NCI-H1930 (cell line): ENCODE measurements at places on chromosomes 2 and 18.

DNA sequence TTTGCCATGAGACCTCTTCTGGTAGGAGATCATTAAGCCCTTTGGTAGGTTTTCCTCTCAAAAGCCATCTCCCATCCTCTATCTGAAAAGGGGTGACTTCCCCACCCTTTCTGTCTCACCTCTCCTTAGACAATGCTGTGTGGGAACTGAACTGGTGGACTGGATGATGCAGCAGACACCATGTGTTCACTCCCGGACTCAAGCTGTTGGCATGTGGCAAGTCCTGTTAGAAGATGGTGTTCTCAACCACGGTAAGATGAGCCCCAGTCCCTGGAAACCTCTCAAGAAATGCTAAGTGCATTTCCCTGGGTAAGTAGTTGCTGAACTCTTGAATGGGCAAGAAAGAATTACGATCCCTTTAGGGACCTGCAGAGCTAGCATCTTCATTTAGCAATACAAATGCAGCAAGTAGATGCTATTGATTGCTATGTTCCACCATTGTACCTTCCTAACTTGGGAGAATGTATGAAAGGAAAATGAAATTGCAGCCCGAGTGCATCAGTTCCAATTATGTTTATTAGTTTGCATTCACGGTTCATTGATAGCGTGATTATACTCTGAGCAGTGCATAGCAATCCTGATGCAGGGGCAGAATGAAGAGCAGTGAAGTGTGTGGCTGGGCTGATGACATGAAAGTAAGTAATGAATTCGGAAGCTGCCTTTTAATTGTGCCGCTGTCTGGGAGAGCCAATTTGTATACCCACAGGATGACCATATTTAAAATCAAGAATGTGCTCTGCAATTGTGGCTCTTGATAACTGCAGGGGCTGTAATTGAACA lies 110.0 kb upstream of the MAP3K20 start:
- no peak for DNase-seq

- no peak for DNase-seq
Observed at GRCh38 chr2:71784734-71785511, 331.6 kb downstream of the DYSF start.

DNA sequence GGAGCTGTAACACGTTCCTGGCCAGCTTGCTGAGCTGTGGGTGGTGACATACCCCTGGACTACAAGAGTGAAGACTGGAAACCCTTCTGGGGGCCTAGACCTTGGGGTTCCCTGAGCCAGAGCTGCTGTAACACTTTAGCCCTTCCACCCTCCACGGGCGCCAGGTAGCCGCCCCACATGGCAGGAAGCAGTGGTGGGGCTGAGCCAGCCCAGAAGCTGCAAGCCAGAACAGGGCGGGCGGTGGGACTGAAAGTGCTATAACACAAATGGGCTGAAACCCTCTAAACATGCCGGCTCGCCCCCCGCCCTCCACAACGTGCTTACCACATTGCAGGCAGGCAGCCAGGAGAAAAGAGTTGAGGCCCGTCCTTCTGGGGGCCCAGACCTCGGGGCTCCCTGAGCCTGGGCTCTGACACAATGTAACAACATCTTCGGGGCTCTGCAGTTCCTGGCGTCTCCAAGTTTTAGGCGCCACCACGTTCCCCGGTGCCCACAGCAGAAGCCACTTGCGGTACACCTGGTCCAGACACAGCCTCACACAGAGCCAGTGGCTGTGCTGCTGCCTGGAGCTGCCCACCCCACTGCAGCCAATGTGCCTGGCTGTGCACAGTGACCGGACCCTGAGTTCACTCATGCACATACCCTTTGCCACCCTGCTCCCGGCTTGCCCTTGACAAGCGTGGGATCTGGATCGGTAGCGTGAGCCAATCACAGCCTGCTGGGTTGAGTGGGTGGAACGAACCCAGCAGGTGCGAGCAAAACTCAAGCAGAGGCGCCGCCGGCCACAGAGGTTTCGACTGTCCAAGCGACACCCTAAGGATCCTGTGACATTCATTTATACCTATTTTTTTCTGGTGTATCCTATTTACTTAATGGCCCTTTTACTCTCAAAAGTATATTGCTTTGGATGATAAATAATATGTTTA lies 127.4 kb upstream of the FHL2 start:
- no peak for DNase-seq

DNA sequence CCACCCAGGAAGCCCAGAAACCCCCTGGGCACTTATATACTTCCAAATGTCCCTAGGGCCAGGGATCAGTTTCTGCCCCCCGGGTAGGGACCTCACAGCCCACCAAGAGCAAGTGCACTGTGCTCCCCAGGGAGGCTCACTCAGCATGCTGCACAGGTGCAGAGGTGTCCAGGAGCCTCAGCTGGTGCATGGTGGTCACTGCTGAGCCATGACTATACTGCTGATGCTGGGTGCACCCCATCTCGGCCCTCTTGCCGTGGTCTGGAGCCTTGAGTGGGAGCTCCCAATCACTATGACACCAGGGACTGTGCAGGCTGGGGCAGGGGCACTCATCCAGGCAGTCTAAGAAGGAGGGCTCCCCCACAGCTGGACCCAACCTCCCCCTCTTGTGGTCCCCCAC lies 617.8 kb upstream of the RAB6C start:
- no peak for DNase-seq

- DNase-seq, result no peak
Observed at GRCh38 chr2:127681288-127681804, 6.0 kb upstream of the LIMS2 start.

DNA sequence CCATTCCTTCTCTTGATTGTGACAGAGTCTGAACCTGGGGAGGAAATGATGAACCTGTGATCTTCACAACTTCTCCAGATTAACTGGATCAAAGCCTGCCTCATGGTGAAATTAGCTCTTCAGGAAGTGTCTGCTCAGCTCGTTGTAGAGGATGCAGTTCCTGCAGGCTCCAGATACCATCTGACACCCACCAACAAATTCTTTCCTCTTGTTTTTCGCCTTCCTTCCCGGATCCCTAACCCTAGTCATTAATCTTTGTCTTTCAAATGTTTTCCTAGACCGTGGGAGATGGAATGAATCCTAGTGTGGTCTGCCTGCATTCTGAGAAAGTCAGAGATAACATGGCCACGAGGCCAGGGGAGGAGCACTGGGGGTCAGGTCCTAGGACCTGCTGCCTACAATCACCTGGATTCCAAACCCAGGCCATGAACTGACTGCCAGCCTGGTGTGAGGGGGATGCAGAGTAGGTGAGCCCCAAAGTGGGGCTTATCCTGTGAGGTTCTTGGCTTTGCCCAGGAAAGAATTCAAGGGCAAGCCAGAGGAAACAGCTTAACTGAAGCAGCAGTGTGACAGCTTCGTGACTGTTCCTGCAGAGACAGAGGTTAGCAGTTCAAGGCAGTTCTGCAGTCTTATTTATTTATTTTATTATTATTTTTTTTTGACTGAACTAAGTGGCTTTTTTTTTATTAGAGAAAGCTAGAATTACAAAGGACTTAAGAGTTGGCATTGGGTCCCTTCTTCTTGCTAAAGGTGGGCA lies 67.8 kb downstream of the DIPK1C start:
- no peak for DNase-seq

DNA sequence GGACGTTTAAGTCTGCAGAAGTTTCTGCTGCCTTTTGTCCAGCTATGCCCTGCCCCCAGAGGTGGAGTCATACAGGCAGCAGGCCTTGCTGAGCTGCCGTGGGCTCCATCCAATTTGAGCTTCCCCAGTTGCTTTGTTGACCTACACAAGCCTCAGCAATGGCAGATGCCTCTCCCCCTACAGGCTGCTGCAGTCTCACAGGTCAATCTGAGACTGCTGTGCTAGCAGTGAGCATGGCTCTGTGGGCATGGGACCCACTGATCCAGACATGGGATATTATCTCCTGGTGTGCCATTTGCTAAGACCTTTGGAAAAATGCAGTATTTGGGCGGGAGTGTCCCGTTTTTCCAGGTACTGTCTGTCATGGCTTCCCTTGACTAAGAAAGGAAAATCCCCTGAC lies 726.0 kb downstream of the ERBB4 start:
- no peak for DNase-seq

DNA sequence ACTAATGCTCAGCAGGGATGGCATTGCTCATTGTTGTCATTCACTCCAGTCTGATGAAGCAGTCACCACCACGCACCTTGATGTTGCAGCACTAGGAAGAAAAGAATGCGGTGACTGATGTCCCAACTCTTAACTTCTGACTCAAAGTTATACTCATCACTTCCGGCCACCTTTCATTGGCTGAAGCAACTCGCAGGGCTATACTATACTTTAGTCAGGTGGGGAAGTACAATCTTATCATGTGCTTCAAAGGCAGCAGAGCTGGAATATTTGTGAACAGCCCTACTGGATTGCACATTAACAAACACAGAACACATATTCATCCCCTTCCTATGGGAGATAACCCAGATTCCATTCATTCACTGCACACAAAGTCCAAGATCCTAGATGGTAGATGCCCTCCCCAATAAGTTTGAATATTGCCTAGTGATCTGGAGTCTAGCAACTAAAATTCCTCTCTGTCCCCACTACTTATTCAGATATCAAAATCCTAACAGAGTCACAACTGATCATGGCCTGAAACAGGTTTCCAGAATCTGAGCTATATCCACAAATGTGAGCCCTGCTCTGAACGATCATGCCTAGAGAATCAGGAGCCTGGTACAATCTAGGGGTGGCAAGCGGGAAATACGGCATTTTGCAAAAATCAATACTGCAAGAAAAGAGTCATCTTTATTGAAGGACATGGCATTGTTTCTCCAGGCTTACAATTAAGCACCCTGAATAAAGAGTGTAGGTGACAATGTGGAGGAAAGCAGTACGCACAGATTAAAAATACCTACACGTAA lies 3.4 kb upstream of the SPATS2L start:
- no peak for DNase-seq

DNA sequence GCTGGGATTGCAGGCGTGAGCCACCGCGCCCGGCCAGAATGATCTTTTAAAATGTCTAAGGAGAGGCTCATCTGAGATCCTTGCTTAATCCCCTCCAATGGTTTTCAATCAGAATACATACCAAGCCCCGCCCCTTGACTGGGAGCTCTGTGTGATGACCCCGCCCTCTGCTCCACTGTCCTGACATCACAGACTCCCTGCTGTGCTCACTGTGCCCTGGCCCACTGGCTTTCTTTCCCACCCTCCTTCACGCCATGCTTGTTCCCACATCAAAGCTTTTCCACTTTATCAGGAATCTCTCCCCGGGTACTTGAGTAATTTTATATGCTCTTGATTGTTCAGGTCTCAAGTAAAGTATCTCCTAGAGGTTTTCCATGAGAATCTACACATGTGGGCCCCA lies 762.3 kb upstream of the ID2 start:
- DNase-seq, result no peak

GRCh38 chr2:133456156-133456555 lies 112.1 kb downstream of the NCKAP5 start:
- no peak for DNase-seq

- no peak for DNase-seq
Observed at GRCh38 chr2:198283146-198283545, 478.8 kb downstream of the PLCL1 start.

GRCh38 chr2:157748371-157749142 lies 119.9 kb upstream of the ACVR1C start:
- no peak for DNase-seq

- no peak for DNase-seq
Observed at GRCh38 chr2:30139131-30139870, 7.5 kb upstream of the YPEL5 start.

DNA sequence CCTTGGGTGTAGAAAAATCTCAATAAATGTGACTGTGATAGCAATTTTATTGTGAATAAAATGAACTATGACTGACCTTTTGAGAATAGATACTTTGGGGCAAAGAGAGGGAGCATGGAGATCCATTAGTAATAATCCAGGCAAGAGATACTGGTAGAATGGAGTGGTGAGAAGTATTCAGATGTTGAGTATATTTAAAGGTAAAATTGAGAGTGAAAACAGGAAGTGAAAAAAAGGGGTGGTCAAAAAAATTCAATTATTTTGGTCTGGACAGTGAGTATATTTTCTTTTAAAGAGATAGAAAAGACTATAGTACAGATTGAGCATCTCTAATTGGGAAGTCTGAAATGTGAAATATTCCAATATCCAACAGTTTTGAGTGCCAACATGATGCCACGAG lies 1515.6 kb upstream of the NXPH2 start:
- no peak for DNase-seq

- no peak for DNase-seq
Observed at GRCh38 chr2:27071990-27072830, 756 bp upstream of the OST4 start.

DNA sequence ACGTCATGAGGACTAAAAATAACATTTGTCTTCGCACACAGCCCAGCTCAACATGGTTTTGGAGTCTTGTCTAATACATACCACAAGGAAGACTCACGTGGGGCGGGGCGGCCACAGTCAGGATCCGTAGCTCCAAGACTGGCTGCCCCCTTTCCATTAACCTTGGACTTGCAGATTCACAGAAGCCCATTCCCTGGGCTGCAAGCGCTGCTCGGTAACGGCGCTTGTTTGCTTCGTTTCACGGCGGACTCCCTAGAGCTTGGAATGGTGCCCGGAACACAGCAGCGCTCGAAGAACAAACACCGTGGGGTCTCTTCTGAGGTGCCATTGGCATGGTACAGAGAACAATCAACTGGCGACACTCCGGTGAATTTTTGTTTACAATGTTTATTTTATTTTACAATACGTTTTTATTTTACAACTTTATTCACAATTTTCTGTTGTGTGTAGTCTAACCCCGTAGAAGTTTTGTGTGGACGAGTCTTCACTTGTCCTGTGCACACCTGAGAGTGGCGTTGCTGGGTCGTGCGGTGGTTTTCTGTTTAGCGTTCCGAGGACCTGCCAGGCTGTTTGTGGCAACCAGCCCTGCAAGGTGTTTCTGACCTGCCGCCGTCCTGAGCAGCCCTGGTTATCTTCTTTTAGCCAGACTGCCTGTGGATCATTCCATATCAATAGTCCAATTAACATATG lies 126.5 kb downstream of the GALR1 start:
- DNase-seq, result no peak

DNA sequence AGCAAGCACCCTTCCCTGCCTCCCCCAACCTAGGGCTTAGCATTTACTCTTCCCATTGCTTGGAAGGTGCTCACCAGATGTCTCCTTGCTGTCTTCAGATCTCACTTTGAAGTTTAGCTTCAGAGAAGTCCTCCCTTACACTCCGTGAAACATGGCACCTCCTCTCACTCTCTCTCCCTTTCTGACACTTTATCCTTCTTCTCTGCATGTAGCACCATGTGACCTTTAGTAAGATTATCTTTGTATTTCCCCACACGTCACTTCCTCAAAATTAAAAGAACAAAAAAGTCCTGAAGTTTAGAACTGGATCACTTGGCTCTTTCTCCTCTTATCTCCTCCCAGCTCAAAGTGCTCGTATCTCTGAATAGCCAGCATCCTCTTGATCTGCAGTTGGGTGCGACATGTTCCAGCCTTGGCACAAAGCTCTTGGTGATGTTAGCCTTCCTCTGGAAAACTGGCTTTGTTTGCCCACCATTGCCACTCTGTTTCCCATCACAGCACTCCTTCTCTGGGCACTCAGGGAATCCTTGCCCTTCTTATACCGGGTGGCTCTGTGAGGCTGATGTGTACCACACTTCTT lies 40.6 kb upstream of the EPAS1 start:
- no peak for DNase-seq

DNA sequence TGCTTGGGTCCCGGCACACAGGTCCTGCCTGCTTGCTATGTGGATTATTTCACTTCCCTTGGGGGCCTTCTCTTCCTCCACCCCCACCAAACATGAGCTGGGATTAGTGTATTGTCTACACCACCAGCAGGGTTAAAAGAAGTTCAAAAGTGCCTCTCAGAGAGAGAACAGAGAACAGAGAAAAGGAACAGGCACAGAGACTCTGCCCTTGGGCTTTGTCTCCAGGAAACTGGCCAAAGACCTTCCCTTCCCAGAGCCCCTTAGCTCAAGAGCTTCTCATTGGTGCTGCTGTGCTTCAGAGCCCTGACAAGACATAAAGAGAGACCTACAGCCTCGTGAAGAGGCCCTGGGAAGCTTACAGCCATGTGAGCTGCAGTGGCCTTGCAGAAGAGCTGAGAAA lies 7.1 kb upstream of the FIGLA start:
- DNase-seq, result no peak
